IMR-90 (cell line): ENCODE measurements at places on chromosomes 7 and 10. TPM values are rescaled to one million over a fixed set of nuclear protein-coding genes. Genes with fewer than 3 reads are reported as not detected.

- DNase-seq, result no peak
- H3K4me3 ChIP-seq, result no peak overlapping the region
- H3K27me3 ChIP-seq, result no peaks in the 10 kb centered on the region
Measured at GRCh38 chr10:98832738-98833137, 386.0 kb upstream of the HPS1 start.

DNA sequence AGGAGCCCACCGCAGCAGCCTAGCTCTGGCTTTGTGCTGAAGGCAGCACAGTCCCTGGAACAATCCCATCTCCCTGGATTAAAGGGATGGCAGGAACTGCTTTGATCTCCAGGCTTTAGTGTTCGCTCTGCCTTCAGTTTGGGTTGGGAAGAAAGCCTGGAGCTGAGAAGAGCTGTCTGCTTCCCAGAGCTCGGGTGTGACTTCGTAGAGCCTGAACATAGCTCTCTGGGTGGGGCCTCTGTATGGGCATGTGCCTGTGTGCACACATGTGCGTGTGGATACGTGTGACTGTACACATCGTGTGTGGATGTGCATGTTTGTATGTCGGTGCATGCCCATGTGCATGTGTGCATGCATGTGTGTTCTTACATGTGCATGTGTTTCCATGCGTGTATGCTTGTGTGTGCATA is 8.7 kb downstream of the ADCY1 start:
- no peak overlapping the region for H3K27ac ChIP-seq
- peaks cover 25% of the 10 kb centered on the region for H3K27me3 ChIP-seq
- no peak overlapping the region for H3K4me3 ChIP-seq
- no peaks in the 10 kb centered on the region for H3K36me3 ChIP-seq
- no peaks in the 10 kb centered on the region for H3K4me1 ChIP-seq

- peak; percentile 26 for DNase-seq
- H3K27ac ChIP-seq, result no peak overlapping the region
- H3K27me3 ChIP-seq, result no peaks in the 10 kb centered on the region
- no peak overlapping the region for H3K4me3 ChIP-seq
Measured at GRCh38 chr10:61301575-61301974, 151.6 kb downstream of the TMEM26 start.

DNA sequence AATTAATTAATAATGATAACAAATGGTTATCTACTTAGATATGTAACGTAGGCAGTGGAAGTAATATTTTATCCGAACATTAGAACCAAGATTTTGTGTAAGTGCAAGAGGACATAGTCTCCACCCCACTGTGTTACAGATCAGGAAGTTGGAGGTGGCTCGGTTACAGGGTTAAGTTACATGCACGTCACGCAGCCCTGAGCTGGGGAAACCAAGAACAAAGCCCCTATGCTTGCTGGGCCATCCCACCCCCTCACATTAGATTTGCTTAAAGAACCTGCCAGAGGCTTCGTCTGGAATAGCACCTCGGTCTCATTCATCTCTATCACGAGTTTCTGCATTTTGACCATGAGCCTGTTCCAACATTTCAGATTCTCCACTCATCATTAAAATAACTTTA is 214.1 kb downstream of the ADARB2 start:
- no peaks in the 10 kb centered on the region for H3K36me3 ChIP-seq
- no peaks in the 10 kb centered on the region for H3K4me1 ChIP-seq
- no peak overlapping the region for H3K27ac ChIP-seq

DNA sequence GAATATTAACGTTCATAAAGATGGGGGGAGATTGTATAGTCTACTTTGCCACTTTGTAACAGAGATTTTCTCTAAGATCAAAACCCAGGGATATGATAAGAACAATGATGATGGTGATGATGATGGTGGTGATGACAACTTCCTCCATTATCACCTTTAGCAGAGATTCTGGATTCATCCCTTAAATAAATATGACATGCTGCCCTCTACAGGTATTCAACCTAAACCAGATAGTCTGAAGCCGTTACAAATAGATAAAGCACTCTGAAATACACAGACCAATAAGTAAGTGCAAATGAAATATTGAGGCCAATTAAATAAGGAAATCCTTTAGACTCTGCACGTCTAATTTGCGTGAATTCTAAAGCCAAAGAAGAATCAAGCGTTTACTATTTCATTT is 211.5 kb downstream of the CREB5 start:
- no peaks in the 10 kb centered on the region for H3K27me3 ChIP-seq
- H3K4me3 ChIP-seq, result no peak overlapping the region
- peaks cover 2% of the 10 kb centered on the region; the same call in 1 of the 2 replicates for H3K4me1 ChIP-seq
- no peak overlapping the region for H3K27ac ChIP-seq
- H3K36me3 ChIP-seq, result no peaks in the 10 kb centered on the region

DNA sequence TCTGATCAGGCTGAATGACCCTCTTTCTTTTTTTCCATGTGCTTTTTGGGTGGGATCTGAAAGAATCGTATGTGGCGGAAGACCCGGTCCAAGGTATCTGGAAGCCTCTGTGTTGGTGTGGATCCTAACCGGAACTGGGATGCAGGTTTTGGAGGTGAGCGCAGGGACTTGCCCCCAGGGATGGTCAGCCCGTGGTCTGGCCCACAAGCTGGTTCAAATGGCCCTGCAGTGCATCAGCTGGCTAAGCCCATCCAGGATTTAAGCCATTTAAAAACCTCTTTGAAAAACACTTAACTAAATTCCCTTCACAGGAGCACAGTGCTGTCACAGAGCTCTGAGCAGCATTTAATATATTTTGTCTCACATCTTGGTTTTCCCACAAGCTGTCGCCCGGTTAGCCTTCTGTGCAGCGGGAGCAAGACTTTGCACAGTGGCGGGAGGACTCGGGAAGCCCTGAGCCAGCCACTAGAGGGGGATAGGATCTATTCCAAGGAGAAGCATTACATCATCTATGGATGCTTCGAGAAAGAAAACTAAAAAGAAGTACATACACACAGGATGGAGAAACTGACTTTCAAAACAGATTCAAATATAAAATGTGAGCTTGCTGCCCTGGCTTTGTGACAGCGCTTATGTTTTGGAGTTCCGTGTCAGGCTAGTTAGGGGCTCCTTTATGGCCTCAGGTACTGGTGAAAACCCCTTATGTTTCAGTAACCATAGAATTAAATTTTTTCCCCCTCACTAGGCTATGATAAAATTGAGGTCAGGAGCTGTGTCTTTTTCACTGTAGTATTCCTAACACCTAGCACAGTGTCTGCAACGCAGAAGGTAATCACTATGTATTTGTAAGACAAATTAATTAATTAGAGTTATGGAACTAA is 11.3 kb downstream of the CPA2 start:
- H3K36me3 ChIP-seq, result no peaks in the 10 kb centered on the region
- DNase-seq, result peak; percentile 69
- H3K27ac ChIP-seq, result no peak overlapping the region
- H3K4me3 ChIP-seq, result no peak overlapping the region

- peaks cover 13% of the 10 kb centered on the region for H3K36me3 ChIP-seq
- H3K4me3 ChIP-seq, result no peak overlapping the region
- H3K27me3 ChIP-seq, result no peaks in the 10 kb centered on the region
- no peak for DNase-seq
- H3K27ac ChIP-seq, result no peak overlapping the region
Measured at GRCh38 chr7:128778946-128779345, 3.4 kb upstream of the OPN1SW start.

DNA sequence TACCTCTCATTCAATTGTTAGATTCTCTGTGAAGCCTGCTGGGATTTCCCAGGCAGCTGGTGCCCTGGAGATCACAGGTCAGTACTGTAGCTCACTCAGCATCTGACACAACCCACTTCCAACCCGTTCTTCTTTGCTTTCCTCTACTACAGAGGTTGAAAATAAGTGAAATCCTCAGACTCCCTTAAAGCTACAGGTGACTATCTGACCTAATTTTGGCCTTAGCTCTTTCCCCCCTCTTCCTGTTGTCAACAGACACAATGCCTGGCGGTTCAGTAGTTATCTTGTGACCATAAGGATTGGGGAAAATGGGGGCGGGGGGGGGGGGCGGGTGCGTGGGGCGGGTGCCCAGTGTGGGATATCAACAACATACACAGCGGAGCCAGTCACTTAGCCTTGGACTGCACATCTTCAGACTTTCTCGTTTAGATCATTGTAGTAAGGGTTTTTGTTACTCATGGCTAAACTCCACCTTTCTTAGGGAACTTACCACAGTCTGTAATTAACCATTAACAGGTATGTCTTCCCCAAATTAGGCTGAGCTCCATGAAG is 37.8 kb downstream of the MTPN start:
- H3K4me1 ChIP-seq, result 0 out of 2 replicates have a peak, but pooled peaks cover 2% of the 10 kb centered on the region
- no peak overlapping the region for H3K27ac ChIP-seq
- H3K27me3 ChIP-seq, result no peaks in the 10 kb centered on the region
- no peaks in the 10 kb centered on the region for H3K36me3 ChIP-seq
- H3K4me3 ChIP-seq, result no peak overlapping the region

- H3K36me3 ChIP-seq, result peaks cover 9% of the 10 kb centered on the region
- H3K4me1 ChIP-seq, result peaks cover 13% of the 10 kb centered on the region
- H3K27me3 ChIP-seq, result no peaks in the 10 kb centered on the region
- H3K27ac ChIP-seq, result no peak overlapping the region
- no peak for DNase-seq
Measured at GRCh38 chr7:73680501-73680900, 2.8 kb downstream of the DNAJC30 start.

DNA sequence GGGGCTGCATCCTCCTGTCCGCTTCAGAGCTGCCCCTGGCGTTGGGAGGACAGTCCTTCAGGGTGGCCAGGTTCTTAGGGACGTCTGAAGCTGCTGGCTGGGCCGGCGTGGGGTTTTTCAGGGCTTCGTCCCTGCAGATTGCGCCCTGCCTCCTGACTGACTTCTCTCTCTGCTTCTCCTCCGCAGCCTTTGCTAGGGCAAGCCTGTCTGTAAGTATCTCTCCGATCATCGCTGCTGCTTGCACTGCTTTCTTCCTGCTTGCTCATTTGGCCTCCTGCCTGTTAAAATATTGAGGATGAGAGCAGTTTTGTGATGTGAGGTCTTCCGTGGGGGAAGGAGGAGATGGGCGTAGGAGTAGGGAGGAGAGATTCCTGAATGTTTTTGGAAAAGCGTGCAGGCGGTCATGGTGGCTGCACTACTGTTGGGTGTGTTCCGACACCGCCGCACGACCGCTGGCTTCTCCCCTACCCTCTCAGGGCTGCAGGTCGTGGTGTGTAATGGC is 25.3 kb downstream of the PFKFB3 start:
- peaks cover 91% of the 10 kb centered on the region for H3K36me3 ChIP-seq
- no peak overlapping the region for H3K27ac ChIP-seq
- peak; percentile 61 for DNase-seq
- H3K4me1 ChIP-seq, result no peaks in the 10 kb centered on the region

GRCh38 chr7:27793780-27794179 is 53.8 kb downstream of the TAX1BP1 start:
- no peak overlapping the region for H3K4me3 ChIP-seq
- no peak overlapping the region for H3K27ac ChIP-seq
- no peaks in the 10 kb centered on the region for H3K27me3 ChIP-seq
- peaks cover 12% of the 10 kb centered on the region for H3K36me3 ChIP-seq
- H3K4me1 ChIP-seq, result no peaks in the 10 kb centered on the region

DNA sequence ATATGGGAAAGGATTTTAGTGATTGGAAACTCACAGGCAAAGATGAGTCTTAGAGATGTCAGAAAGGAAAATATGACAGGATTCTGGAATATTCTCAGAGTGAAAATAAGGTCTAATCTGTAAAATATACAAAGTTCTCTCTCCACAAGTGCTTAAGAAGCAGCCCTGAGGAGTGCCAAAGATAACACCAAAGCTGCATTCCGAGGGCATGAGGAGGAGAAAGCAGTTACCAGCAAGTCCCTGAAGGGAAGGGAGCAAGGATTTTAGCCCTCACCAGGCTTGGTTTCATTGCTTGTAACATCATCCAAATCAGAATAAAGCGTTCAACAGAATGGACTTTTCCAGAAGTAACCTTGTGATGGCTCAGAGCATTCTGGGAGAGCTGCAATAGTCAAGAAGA is 31.4 kb upstream of the DLX6 start:
- no peak overlapping the region for H3K4me3 ChIP-seq
- DNase-seq, result peak; percentile 21
- H3K27me3 ChIP-seq, result no peaks in the 10 kb centered on the region
- H3K27ac ChIP-seq, result no peak overlapping the region
- H3K4me1 ChIP-seq, result no peaks in the 10 kb centered on the region

Gene CDNF
- 1.1 and 1.3 TPM in 2 replicates for polyA plus RNA-seq

Gene GUSB
- 47.7 and 55.0 TPM in 2 replicates for polyA plus RNA-seq
